ENCODE measurements at places on chromosomes 3 and 15.

- no peak for DNase-seq
These were observed 17.4 kb downstream of the FSD2 start for GRCh38 chr15:82788496-82788895.

- DNase-seq: no peak
These were observed 128.7 kb downstream of the FNDC3B start for GRCh38 chr3:172167892-172168648.

DNA sequence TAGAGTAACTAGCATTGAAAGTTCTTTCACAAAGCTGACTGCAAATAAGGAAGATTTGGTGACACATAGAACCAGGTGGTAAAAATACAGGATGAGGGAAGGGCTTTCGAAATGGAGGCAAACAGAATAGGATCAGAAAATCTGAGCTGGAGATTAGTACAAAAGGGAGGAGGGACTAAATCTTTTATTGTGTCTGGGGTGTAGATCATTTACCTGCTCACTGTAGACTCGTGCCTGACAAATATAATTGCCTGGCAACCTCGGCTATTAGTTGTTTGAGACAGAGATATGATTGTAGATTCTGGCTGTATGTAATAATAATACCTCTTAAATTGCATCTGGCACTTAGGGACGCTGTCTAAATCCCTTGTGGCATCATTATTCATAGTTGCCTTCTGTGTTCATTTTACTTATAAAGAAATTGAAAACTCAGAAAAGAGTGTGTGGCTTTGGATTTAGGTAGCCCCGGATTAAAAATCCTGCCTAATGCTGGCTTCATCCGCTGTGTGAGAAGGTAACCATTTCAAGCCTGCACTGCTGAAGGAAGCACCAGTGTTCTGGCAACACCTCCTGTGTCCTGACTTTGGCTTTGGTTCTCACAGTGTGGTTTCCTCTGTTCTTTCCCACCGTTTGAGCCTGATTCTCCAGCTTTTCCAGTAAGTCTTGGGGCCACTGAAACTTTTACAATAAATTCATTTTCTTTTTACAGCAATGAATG, 25.0 kb upstream of the GPR160 start:
- DNase-seq: no peak

- no peak for DNase-seq
These were observed 69.1 kb upstream of the TAMM41 start for GRCh38 chr3:11915621-11916424.

- no peak for DNase-seq
These were observed 1.2 kb downstream of the DUOXA2 start for GRCh38 chr15:45115312-45115820.

DNA sequence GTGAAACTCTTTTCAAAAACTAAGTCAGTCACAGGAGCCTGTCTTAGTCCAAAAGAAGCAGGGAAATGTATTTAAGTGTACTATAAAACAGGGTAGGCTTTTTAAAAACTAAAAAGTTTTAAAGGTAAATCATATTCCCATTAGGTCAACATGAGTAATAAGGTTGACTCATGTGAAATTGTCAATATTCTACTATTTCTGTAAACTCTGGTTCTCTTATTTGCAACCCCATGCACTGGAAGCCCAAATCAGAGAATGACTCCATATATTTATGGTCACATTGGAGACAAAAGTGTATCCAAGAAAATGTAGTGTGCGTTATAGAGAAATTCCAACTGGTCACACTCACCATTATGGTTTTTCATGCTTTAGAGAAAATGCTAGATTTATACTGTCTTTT, 600.3 kb upstream of the TGFBR2 start:
- DNase-seq: no peak

DNA sequence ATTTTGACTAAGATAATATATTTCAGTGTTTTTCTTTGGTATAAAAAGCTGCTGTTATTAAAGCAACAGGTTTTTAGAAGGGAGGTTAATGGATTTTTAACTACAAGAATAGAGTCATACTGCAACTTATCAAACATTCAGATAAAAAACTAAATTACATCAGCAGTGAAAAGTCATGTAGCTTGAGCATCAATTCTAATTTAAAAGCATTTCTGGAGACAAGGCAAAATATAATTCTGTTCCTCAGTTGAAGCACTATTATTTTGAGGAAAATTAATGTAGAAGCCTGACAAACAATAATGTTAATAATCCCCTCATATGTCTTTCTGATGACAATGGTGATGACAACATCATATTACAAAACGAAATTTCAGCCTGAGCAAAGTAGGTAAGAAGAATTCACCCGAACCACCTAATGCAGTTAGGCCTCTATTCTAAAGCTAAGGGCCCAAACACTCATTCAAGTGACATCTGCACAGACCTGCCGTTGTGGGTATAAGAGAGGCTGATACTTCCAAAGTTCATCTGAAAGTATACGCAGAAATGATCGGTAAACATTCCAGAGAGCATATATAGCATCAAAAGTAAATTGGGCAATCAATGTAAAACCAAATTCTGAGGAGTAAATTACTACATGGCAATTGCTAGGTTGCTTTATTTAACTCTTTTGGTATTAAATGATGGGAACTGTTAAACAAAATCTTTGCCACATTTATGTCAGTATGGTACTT, 12.8 kb upstream of the ROBO2 start:
- DNase-seq: no peak

DNA sequence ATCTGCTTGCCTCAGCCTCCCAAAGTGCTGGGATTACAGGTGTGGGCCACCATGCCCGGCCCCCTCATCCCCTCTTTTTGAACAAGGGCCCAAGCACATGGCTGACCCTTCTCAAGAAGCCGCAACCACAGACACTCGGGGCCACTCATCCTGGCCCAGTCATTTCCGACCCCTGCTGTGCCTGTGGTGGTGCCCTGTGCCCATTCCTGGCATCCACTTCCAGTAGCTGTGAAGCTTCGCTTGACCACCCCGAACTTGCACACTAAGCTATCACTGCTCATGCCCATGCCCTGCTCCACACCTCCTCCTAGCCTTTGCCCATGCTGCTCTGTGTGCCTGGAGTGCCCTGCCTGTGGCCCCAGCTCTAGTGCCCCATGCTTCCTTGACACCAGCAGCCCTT, 8.3 kb downstream of the TMEM44 start:
- no peak for DNase-seq

GRCh38 chr15:67776600-67776999, 48.7 kb upstream of the SKOR1 start:
- DNase-seq: no peak

DNA sequence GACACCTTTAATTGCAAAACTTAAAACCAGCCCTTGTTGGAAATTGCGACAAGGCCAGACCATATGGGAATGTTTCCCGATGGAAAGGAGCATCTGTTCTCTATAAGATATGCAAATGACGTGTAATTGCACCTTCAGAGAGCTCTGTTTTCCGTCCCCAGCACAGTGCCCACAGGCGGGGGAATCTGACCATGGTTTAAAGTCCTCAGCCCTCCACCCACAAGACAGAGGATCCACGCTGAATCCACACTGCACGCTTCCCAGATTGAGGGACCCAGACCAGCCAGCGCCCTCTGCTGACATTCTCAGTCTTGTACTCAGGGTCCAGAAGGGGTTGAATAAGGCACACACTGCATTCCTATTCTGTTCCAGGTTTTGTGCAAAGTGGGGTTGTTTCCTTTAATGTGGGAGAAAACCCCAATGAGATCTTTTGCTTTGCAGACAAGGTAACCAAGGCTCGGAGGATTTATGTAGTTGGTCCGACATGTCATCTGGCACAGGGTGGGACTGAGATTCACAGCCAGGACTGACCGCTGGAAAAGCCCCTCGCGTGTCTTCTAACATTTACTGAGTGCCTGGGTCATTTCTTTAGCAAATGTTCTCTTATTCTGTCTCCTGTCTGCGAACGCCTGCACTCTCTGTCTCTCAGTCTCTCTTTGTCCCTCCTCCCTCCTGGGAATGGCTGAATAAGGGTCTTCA, 36.8 kb upstream of the KLHL25 start:
- peak; percentile 72 for DNase-seq

- DNase-seq: no peak
These were observed 3.0 kb downstream of the NAALADL2 start for GRCh38 chr3:174862101-174862500.

- no peak for DNase-seq
These were observed 18.7 kb upstream of the PTPN9 start for GRCh38 chr15:75597667-75598341.

- DNase-seq: no peak
These were observed 172.4 kb upstream of the SLC2A2 start for GRCh38 chr3:171198781-171199472.

DNA sequence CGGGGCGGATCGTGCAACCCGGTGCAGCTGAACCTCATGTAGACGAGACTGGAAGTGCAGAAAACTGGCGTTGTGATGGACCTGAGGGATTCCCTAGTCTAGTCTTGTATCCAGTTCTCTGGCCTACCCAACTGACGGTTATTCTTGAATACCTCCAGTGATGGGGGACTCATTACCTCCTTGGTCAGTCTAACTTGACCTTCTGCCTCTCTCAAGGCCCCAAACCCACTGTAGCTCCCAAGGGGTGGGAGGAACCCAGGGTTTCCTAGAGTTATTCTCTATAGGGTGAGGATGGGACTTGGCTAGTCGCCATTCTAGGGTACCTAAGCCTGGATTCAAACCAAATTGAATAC, 11.4 kb downstream of the PAK6 start:
- DNase-seq: no peak

DNA sequence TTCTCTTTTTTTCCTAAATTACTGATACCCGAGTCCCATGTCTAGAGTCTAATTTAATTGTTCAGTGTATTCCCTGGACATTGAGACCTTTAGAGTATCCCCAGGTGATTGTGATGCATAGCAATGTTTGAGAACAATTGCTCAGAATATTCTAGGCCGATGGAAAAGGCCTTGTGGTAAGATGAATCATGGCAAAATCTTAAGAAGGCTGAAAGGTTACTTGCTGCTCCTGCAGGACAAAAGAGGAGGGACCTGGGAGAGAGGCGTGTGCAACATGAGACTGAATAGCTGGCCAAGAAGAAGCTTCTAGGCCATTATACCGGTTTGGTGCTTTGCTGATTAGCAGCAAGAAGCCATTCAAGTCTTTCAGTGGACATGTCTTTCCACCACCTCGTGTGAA, 256.6 kb downstream of the ROBO2 start:
- DNase-seq: no peak

- DNase-seq: no peak
These were observed 23.1 kb upstream of the TSEN2 start for GRCh38 chr3:12461097-12461649.

GRCh38 chr3:161137260-161137659, 32.1 kb upstream of the B3GALNT1 start:
- DNase-seq: no peak

- no peak for DNase-seq
These were observed 196.8 kb downstream of the STT3B start for GRCh38 chr3:31729573-31729972.

GRCh38 chr15:50247819-50248655, 17.5 kb downstream of the HDC start:
- no peak for DNase-seq

DNA sequence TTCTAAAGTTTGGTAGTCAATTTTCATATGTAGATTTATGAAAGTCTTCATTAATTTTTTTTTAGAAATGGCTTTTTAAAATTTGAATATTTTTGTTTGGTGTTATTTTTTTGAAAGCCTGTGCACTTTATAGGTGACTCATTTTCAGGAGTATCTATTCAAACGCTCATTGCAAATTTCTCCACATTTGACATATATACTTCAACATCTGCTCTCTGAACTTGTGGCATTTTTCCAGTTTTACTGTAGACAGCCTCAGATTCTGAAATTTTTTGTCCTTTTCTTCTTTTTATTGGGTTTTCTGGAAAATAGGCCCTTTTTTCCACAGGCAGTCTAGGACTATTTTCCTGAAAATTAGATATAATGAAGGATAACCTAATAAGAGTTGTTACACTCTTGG, 396.6 kb downstream of the RBMS3 start:
- no peak for DNase-seq

- no peak for DNase-seq
These were observed 246.3 kb downstream of the GOLGA6L6 start for GRCh38 chr15:20295238-20295811.

DNA sequence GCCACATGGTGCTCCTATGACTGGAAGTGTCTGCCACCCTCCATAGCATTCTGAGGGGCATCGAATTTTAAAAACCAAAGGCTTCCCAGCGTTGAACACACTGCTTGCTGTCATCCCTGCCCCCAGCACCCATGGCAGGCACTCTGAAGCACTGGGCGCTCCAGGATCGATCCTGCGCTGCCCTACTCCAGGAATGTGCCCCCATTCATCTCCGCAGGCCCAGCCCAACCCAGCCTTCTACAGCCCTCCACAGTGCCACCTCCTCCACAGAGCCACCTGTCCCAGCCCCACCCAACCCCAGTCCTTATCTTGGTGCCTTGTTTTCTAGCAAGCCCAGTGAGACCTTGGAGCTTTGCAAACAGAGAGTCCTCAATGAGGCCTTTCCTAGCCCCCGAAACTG, 52.2 kb downstream of the WNT7A start:
- no peak for DNase-seq

DNA sequence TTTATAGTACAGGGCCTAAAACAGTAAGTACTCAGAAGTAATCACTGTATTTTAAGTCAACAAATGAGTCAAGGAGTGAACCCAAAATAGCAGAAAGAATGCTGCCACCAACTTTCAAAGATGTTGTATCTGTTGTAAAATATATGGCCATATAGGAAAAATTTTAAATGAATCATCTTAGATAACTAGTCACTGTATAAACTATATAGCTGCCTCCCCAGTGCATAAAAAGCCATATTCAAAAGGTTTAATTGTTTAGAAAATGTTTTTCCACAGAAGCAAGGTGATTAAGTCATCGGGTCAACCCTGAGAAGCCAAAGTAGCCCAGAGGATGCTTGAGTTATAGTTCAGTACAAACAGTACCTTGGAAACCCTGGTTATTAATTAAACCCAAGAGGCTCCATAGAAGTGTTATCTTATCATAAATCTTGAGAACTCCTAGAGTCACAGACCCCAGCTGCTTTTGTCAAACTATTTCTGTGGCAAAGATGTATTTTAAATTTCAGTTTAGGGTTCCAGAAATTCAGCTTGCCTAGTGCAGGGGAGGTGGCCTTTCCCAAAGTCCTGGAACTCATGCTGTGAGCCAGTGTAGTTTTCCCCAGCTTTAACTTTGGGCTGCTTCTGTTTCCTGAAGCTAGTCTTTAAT, 39.2 kb downstream of the MBNL1 start:
- no peak for DNase-seq

- DNase-seq: no peak
These were observed 81.3 kb downstream of the KCNAB1 start for GRCh38 chr3:156201411-156202405.

DNA sequence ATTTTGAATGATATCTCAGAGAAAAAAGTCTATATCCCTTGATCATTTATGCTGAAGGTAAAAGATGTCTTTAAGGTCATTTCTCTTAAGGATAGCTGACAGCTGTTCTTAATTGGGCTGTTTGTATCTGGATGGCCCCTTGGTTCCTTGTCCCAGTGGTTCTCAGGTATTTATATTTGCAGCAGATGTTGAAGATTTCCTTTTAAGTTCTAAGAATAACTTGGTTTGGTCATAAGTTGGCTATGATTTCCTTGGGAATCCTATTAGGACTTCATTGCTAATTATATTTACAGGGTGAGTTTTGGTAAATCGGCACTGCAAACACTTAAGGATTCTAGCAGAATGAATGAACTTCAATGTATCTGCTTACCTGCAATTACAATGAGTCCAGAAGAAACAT, 460.4 kb upstream of the SGO1 start:
- DNase-seq: no peak
